ENCODE measurements at places on chromosomes 5 and 9. TPM values are rescaled to one million over a fixed set of nuclear protein-coding genes. Genes with fewer than 3 reads are reported as not detected.

The GLDC gene
- total RNA-seq: not detected

DNA sequence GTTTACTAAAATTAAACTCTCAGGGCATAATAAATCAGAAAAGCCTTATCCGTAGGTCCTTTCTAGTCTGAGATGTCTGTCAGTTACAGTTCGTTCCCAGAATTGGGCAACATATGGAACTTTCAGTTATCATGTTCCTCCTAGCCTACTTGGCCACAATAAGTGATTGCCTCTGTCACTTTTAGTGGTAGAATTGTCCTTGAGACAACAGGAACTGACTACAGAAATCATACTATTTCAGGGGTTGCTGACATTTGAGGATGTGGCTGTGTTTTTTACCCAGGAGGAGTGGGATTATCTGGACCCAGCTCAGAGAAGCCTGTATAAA lies 956 bp downstream of the ZNF189 start:
- DNase-seq: no peak

- DNase-seq: no peak
Observed at GRCh38 chr9:98069551-98069950, 13.0 kb downstream of the NANS start.

The CCDC187 gene
- total RNA-seq: not detected

The BARHL1 gene
- total RNA-seq: not detected

- no peak for DNase-seq
Observed at GRCh38 chr5:67806654-67807438, 408.7 kb upstream of the PIK3R1 start.

- no peak for DNase-seq
Observed at GRCh38 chr5:73180566-73180965, 7.6 kb downstream of the TMEM174 start.

The UNC13B gene
- 27.4 TPM for total RNA-seq

DNA sequence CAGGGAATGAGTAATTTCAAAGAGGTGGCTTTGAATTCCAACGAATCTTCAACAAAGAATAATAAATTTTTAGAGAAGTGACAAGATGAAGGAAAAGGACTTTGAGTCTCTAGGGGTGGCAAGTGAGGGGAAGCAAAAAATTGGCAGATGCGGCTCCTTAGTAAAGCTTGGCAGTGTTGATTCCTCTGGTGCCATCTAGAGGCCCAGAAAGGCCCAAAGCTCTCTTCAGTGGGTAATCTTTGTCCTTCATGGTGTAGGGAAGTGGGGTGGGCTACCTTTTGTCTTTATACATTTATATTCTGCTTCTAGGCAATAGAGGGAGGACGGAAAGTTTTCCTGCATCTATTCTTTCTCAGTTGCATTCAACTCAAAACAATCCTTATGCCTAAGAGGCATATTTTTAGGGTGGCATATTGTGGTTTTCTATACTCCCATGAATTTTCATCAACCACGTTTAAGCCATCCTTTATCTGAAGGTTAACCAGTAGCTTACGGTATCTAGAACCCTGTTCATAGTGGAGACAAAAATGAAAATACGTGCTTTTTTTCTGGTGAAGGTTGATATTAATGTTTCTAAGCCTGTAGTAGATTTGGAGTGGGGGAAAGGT lies 17.5 kb upstream of the ROPN1L start:
- DNase-seq: no peak

Data from Right ventricle myocardium inferior (tissue), 1 donor.